ENCODE measurements at places on chromosomes 5 and 9. TPM values are rescaled to one million over a fixed set of nuclear protein-coding genes. Genes with fewer than 3 reads are reported as not detected.

Gene MRPS30
- polyA plus RNA-seq = 19.6 TPM

Gene TEX48
- not detected for polyA plus RNA-seq

DNA sequence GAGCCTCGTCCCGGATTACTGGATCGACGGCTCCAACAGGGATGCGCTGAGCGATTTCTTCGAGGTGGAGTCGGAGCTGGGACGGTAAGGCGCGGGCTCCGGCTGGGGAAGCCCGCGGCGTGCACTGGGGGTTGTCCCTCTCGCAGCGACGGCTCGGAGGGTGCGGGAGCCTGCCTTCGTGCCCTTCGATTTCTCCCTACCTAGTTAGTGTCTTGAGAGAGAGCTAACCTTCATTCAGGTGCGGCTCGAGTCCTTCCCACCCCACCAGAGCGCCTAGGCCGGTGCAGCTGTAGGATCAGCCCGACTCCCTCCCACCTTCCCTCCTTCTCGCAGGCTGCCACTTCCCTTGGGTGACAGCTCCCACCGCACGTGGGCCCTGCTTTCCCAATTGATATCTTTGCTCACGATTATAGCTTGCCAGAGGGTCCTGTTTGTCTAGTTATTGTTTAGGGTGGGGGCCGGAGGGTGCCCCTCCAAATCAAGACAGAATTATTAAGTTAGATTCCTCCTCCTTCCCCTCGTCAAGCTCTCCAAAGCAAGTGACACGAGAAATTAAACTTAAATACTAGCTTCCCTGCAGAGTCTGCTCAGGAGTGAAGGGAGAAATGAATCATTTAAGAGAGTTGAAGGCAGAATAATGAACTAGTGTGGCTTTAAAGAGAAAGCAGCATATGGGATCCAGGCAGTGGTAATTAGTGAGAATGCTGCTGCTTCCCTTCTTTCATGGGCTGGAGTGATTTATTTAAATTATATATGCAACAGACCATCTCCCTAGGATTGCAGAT lies 569 bp downstream of the CAMK4 start:
- H3K4me3 ChIP-seq = peak overlapping the region; percentile 55
- no peaks in the 10 kb centered on the region for H3K36me3 ChIP-seq
- H3K4me1 ChIP-seq = peaks cover 19% of the 10 kb centered on the region

DNA sequence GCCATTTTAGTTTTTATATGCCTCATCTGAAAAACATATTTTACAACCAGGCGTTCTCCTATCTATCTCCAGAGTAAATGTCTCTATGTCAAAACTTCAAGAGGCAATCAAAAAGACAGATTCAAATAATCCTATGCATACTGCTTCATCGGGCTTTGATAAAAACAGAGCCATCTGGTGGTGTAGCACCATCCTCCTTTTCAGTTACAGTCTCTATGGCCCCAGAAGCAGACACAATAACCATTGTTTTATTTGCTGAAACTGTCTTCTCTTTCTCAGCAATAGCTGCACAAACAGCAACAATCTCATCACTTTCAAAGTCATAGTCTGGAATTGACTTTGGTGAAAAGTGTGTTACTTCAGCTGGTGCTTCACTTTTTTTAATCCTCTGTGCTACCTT lies 36.3 kb downstream of the PTGER4 start:
- DNase-seq = no peak
- peaks cover 21% of the 10 kb centered on the region for H3K36me3 ChIP-seq
- no peaks in the 10 kb centered on the region for H3K27me3 ChIP-seq

Gene AP3S1
- polyA plus RNA-seq = 49.5 TPM

Gene FOXD1
- 0.19 TPM for polyA plus RNA-seq

DNA sequence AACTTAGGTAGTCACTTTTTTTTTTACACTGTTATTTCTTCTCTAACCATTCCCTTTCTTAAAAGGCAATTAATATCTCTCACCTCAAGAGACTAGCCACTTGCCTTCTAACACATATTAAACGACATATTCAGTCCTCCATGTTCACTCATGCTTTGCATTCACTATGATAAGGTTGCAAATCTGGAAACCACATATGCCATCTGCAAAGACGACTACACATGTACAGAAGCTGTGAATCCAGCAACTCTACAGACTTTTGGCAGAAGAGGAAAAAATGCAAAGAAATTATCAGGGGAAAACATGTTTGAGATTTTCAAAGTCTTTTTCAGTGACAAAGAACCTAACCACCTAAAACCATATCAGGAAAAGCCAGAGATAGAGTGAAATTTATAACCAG lies 112.1 kb downstream of the EPB41L4A start:
- no peak overlapping the region for H3K4me3 ChIP-seq
- DNase-seq = no peak
- H3K36me3 ChIP-seq = no peaks in the 10 kb centered on the region
- no peaks in the 10 kb centered on the region for H3K27me3 ChIP-seq
- no peak overlapping the region for H3K27ac ChIP-seq

Gene CCL28
- polyA plus RNA-seq = 11.0 TPM

- no peaks in the 10 kb centered on the region for H3K27me3 ChIP-seq
- peaks cover 22% of the 10 kb centered on the region for H3K36me3 ChIP-seq
- no peak overlapping the region for H3K4me3 ChIP-seq
- H3K4me1 ChIP-seq = no peaks in the 10 kb centered on the region
- H3K27ac ChIP-seq = no peak overlapping the region
Measured at GRCh38 chr5:6666762-6667161, 33.5 kb downstream of the SRD5A1 start.

- no peaks in the 10 kb centered on the region for H3K4me1 ChIP-seq
- H3K27ac ChIP-seq = no peak overlapping the region
- H3K27me3 ChIP-seq = peaks cover 13% of the 10 kb centered on the region
- no peak for DNase-seq
Measured at GRCh38 chr5:174229514-174230370, 184.2 kb downstream of the NSG2 start.

GRCh38 chr5:174324680-174325079 lies 279.2 kb downstream of the NSG2 start:
- H3K27me3 ChIP-seq = no peaks in the 10 kb centered on the region
- H3K4me1 ChIP-seq = no peaks in the 10 kb centered on the region
- DNase-seq = no peak

Gene ACTBL2
- polyA plus RNA-seq = 0.19 TPM

Gene TLX3
- not detected for polyA plus RNA-seq

Gene C7
- 22.6 TPM for polyA plus RNA-seq

Gene FBN2
- 0.31 TPM for polyA plus RNA-seq

DNA sequence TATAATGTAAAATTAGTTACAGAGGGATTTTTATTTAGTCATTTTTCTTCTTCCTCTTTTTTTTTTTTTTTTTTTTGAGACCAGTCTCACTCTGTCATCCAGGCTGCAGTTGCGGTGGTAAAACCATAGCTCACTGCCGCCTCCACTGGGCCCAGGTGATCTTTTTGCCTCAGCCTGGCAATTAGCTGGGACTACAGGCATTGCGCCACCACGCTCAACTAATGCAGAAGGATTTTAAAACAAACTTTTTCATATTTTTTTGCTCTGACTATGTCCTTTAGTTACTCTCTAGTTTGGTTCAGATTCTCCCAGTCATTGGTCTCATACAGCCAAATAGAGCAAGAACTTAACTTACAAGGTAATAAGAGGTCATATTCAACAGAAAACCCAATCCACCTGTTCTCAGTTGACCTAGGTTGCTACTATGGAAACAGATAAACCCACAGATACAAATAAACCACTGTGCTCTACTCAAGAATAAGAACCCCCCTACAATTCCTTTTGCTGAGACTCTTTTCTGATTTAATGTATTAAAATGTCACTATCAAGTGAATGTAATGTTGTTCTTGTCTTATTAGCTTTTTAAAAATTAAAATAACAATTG lies 50.1 kb upstream of the TTC39B start:
- H3K4me1 ChIP-seq = no peaks in the 10 kb centered on the region
- H3K27ac ChIP-seq = no peak overlapping the region
- no peak overlapping the region for H3K4me3 ChIP-seq
- DNase-seq = peak; percentile 28
- no peaks in the 10 kb centered on the region for H3K36me3 ChIP-seq

- DNase-seq = no peak
- H3K27ac ChIP-seq = no peak overlapping the region
- no peaks in the 10 kb centered on the region for H3K27me3 ChIP-seq
- H3K4me1 ChIP-seq = peaks cover 58% of the 10 kb centered on the region
Measured at GRCh38 chr9:113154471-113154870, 3.7 kb downstream of the SLC31A2 start.

Gene DAP
- 52.6 TPM for polyA plus RNA-seq

- H3K36me3 ChIP-seq = no peaks in the 10 kb centered on the region
- H3K27me3 ChIP-seq = no peaks in the 10 kb centered on the region
- no peak for DNase-seq
- H3K4me3 ChIP-seq = no peak overlapping the region
- H3K4me1 ChIP-seq = no peaks in the 10 kb centered on the region
Measured at GRCh38 chr5:16974981-16975380, 38.9 kb upstream of the MYO10 start.

GRCh38 chr5:141691867-141692532 lies 10.0 kb upstream of the ARAP3 start:
- DNase-seq = peak; percentile 91
- peaks cover 15% of the 10 kb centered on the region for H3K4me1 ChIP-seq
- H3K36me3 ChIP-seq = no peaks in the 10 kb centered on the region
- H3K27me3 ChIP-seq = no peaks in the 10 kb centered on the region
- no peak overlapping the region for H3K27ac ChIP-seq
- peak overlapping the region; percentile 28 for H3K4me3 ChIP-seq

DNA sequence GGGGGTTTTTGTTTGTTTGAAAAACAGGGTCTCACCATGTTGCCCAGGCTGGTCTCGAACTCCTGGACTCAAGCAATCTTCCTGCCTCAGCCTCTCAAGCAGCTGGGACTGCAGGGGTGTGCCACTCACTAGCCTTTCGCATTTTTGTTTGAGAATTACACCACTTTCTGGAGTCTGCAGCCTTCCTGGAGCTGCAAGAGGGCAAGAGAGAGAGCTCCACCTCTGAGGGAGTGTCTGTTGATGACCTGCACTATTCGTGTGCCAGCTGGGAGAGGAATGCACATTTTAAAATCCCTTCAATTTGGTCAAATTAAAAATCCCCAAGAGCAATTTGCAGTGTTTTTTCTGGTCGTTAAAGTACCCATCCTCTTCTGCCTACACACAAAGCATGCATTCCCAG lies 5.0 kb upstream of the CKMT2 start:
- no peak overlapping the region for H3K27ac ChIP-seq
- H3K4me1 ChIP-seq = no peaks in the 10 kb centered on the region
- H3K4me3 ChIP-seq = no peak overlapping the region
- H3K27me3 ChIP-seq = no peaks in the 10 kb centered on the region
- no peaks in the 10 kb centered on the region for H3K36me3 ChIP-seq

Gene CAPSL
- polyA plus RNA-seq = not detected

GRCh38 chr5:64462391-64462790 lies 43.4 kb upstream of the RGS7BP start:
- H3K36me3 ChIP-seq = no peaks in the 10 kb centered on the region
- no peaks in the 10 kb centered on the region for H3K4me1 ChIP-seq
- no peak for DNase-seq
- H3K4me3 ChIP-seq = no peak overlapping the region
- H3K27me3 ChIP-seq = no peaks in the 10 kb centered on the region

GRCh38 chr9:72203205-72203803 lies 54.1 kb downstream of the GDA start:
- no peaks in the 10 kb centered on the region for H3K4me1 ChIP-seq
- no peak for DNase-seq
- H3K27me3 ChIP-seq = no peaks in the 10 kb centered on the region
- H3K36me3 ChIP-seq = no peaks in the 10 kb centered on the region
- no peak overlapping the region for H3K27ac ChIP-seq
- H3K4me3 ChIP-seq = no peak overlapping the region

DNA sequence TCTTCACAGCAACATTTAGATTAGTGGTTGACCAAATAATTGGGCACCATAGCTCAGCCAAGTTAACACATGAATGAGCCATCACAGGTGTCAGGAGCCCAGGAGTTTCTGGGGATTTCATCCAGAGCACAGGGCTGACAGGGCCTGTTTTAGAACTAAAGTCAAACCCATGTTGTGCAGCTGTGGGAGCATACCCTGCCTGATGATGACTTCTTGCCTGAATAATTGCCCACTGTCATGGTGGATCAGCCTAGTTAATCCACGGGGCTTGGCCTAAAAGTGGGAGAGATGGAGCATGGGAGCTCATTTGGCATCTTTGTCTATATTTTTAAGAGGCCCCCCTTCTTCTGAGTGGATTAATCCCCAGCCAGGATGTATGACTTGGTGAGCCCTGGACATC lies 105.6 kb upstream of the GDNF start:
- no peak overlapping the region for H3K4me3 ChIP-seq
- no peaks in the 10 kb centered on the region for H3K27me3 ChIP-seq
- DNase-seq = no peak
- no peak overlapping the region for H3K27ac ChIP-seq
- H3K4me1 ChIP-seq = no peaks in the 10 kb centered on the region

Gene CFAP90
- 0.81 TPM for polyA plus RNA-seq

Gene PCDHB3
- polyA plus RNA-seq = 0.46 TPM

- no peak for DNase-seq
- H3K27me3 ChIP-seq = no peaks in the 10 kb centered on the region
- H3K27ac ChIP-seq = no peak overlapping the region
- H3K36me3 ChIP-seq = no peaks in the 10 kb centered on the region
- H3K4me3 ChIP-seq = no peak overlapping the region
- no peaks in the 10 kb centered on the region for H3K4me1 ChIP-seq
Measured at GRCh38 chr5:83662558-83662957, 58.1 kb downstream of the HAPLN1 start.

DNA sequence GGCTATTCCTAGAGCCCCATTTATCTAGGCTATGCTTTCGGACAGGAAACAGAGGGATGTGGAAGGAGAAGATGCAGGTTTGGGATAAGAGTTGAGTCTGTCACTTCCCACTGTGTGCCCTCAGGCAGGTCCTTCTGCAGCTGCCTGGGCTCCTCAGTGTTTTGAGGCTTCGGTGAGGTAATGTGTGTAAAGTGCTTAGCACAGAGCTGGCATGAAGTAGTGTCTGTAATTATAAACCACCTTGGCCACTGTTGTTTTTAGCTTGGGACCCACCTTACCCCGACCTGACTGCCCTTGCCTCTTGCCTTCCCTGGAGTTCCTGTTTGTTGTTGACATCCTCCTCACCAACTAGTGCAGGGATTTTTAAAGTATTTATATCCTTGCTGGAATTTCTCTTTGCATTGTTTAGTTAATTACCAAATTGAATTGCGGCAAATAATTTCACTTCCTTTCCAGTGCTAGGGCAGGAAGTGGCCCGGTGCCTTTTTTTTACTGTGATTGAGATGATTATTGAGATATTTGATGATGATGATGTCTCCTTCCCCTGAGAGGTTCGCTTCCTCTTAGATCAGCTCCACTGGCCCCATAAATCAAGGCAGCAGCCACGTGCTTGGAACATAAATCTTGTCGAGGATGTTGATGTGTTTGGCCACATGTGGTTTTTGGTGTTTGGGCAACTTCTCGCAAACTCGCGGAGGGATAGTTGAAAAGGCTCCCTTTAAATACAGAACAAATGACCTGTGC lies 38.3 kb upstream of the DAB2IP start:
- H3K27me3 ChIP-seq = no peaks in the 10 kb centered on the region
- H3K4me1 ChIP-seq = peaks cover 27% of the 10 kb centered on the region
- H3K27ac ChIP-seq = peak overlapping the region; percentile 57
- no peak overlapping the region for H3K4me3 ChIP-seq
- H3K36me3 ChIP-seq = no peaks in the 10 kb centered on the region

DNA sequence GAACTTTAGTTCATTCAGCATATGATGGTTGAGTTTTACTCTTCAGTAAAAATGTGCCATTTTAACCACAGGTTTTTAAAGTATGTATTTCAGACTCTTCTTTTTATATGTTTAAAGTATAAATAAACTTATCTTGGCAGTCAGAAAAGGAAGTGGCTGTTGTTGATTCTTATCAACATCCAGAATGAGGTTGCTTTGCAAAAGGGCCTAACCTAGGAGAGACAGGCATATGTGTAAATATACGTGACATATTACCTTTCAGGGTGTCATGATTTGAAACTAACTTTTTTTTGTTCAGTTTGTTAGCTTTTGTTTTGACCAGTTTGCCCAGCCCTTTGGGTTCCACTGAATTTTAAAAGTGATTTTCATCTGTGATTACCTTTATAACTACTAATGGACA lies 7.4 kb downstream of the SMARCA2 start:
- H3K4me3 ChIP-seq = no peak overlapping the region
- H3K27me3 ChIP-seq = no peaks in the 10 kb centered on the region
- H3K4me1 ChIP-seq = peaks cover 94% of the 10 kb centered on the region

Gene TIGD6
- polyA plus RNA-seq = 1.8 TPM
